ENCODE measurements at places on chromosomes 5 and 9. TPM values are rescaled to one million over a fixed set of nuclear protein-coding genes. Genes with fewer than 3 reads are reported as not detected.

Gene DND1
- 0.98 TPM for total RNA-seq

- peaks cover 27% of the 10 kb centered on the region for H3K4me1 ChIP-seq
- no peaks in the 10 kb centered on the region for H3K27me3 ChIP-seq
- no peak overlapping the region for H3K4me3 ChIP-seq
- peaks cover 7% of the 10 kb centered on the region for H3K36me3 ChIP-seq
- peak; percentile 77 for DNase-seq
- no peak overlapping the region for H3K27ac ChIP-seq
Measured at GRCh38 chr5:139633295-139634027, 14.7 kb upstream of the CXXC5 start.

- no peaks in the 10 kb centered on the region for H3K27me3 ChIP-seq
- H3K27ac ChIP-seq = no peak overlapping the region
- no peaks in the 10 kb centered on the region for H3K36me3 ChIP-seq
- no peak for DNase-seq
Measured at GRCh38 chr5:148297731-148298130, 14.5 kb upstream of the SPINK7 start.

Gene LEAP2
- 0.21 TPM for total RNA-seq

Gene SLCO4C1
- 1.4 TPM for total RNA-seq

Data from suprapubic skin (tissue), 4 donors.